ENCODE measurements at places on chromosomes 2 and 18.

DNA sequence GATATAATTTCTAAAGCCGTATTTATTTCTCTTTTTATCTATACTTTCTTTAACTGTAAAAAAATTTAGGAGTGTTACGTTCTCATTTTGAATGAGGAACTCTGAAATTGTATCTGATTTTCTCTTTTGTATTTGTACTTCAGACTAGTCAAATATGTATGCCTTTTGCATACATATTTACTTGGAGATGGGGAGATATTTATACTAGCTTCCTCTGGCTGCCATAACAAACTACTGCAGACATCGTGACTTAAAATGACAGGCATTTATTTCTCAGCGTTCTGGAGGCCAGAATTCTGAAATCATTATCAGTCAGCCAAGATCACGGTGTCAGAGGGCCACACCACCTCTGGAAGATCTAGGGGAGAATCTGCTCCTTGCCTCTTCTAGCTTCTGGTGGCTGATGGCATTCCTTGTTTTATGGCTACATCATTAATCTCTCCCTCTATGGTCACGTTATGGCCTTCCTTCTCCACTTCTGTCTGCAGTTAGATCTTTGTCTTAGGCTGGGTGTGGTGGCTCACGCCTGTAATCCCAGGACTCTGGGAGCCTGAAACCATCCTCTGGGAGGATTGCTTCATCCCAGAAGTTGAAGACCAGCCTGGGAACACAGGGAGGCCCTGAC lies 8.2 kb downstream of the LCLAT1 start:
- DNase-seq: no peak

GRCh38 chr18:51028201-51028805 lies 1.7 kb upstream of the SMAD4 start:
- no peak for DNase-seq

- no peak for DNase-seq
Measured at GRCh38 chr2:71562518-71562917, 109.2 kb downstream of the DYSF start.

- DNase-seq: no peak
Measured at GRCh38 chr2:104932243-104932642, 78.3 kb downstream of the POU3F3 start.

DNA sequence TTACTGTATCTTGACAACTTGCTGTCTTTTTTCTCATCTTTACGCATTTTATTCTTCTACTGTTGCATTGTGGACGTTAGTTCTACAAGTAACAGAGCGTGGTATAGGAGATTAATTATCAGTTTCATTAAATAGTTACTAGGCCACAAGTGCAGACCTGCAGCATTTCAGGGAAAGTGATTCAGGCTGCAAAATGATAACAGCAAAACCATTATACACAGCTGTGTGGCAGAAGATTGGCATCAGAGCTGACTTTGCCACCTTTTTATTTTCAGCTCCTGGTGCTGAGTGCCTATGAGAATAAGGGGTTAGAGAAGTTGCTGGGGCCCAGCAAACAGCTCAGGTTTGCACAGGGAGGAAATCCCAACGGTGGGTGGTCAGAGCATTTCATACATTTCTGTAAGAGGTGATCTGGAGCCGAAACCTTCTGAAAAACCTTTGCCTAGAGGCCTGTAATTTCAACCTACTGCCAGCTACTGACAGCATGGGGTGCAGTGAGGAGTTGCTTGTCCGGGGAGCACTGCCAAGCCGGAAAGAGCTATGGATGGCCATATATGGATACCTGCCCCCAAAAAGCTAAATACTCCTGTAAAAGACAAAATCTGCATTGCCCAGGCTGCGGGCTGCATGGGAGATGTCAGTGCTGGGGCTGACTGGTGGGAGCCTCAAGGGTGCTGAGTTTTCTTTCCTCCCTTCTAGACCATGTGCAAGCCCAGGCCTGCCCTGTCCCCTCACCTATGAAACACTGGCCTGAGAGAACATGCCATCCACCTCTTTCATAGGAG lies 2.7 kb upstream of the CCBE1 start:
- no peak for DNase-seq

DNA sequence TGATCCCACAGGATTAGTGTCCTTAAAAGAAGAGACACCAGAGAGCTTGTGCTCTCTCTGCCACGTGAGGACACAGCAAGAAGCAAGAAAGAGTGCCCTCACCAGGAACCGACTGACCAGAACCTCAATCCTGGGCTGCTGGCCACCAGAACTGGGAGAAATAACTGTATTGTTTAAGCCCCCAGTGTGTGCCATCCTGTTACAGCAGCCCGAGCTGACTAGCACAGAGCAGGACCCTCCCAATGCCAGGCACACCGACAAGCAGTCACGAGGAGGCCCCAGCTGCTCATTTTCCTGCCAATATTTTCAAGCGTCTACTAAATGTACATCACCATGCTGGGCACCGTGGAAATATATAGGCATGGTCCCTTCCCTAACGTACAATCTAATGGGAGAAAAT lies 17.1 kb downstream of the FAM178B start:
- no peak for DNase-seq

DNA sequence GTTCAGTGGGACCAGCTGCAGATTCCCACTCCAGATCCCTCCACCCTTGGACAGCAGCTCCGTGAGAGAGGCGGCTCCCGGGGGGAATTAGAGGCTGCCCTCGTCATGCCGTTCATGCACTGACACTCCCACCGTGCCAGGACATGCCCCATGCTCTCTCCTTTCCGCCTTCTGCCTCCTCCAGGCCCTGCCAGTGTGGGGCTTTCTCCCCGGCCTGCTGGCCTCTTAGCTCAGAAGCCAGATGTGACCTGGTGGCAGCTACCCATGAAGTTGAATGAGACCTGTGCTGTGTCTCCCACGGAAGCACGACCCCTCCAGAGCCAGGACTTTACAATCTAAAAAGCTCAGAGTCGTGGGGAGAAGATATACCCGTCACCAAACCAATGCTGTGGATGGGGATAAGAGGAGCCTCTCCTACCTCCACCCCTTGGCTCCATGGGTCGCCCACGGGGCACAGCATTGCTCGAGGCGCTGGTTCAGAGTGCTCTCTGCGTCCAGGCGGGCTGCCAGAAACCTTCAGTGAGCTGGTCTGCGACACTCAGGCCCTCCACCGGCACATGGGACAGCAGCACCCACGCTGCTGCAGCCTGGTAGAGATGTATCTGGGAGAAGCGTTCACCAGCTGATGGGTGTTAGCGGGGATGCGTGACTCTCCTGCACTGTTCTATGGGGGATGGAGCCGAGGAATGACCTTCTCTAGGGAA lies 111.0 kb upstream of the GPC1 start:
- DNase-seq: no peak

- no peak for DNase-seq
Measured at GRCh38 chr18:42030586-42031182, 75.7 kb downstream of the PIK3C3 start.

DNA sequence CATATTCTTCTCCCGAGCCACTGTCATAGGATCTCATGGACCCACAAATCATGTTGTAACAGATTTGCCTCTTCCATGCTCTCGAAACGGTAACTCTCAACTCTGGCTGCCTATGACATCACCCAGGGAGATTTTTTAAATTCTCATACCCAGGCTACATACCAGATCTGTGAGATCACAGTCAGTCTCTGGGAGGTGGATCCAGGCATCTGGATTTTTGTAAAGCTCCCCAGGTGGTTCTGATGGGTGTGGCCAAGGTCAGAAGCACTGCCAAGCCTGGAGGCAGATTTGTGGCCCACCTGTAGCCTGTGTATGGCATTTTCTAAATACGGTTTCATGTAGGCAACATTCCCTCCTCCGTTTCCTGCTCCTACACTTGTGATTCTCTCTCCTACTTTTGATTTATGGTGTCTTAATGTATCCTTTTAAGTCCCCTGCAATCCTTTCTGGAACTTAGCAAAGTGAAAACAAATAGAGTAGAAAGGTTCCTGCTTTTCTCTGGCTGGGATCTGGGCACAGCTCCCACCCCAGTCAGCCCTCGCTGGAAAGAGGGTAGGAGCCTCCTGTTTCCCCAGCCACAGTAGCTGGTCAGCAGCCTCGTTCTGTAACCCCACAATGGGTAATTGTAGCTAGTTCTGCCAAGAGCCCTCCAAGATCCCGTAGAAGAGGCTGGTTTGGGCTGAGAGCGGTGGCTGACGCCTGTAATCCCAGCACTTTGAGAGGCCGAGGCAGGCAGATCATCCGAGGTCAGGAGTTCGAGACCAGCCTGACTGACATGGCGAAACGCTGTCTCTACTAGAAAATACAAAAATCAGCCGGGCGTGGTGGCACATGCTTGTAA lies 96.2 kb downstream of the KLHL29 start:
- DNase-seq: no peak

- no peak for DNase-seq
Measured at GRCh38 chr2:96877042-96877451, 7.2 kb upstream of the SEMA4C start.

DNA sequence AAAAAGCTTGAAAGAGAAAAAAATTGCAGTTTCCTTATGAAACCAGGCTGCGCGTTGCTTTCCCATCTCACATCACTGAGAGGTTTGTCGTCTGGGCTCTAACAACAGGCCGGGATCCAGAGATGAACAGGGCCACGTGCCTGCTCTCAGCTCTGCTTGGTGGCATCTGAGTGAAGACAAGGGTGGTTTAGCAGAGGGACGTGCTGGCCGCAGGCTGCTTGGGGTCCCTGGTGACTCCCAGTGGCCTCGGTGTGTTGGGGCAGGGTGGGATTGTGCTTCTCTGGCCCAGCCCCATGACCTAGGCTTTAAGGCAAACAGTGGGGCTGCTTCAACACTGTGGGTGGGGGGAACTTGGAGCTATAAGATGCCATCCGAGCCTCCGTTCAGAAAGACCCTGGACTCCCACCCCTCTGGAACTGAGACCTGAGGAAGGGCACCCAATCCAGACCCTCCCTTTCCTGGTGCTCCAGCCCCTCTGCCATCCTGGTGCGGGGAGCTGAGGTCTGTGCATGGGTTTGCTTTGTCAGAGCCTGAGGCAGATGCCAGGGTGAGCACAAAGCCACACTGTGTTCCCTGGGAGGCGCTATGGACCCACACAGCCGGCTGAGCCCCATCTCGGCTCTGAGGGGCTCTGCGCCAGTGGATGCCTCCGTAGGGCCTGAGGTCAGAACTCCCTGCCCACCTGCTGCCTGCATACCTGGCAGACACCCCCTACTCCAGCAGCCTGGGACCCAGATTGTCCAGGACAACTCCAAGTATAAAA lies 18.4 kb upstream of the HPCAL1 start:
- no peak for DNase-seq

DNA sequence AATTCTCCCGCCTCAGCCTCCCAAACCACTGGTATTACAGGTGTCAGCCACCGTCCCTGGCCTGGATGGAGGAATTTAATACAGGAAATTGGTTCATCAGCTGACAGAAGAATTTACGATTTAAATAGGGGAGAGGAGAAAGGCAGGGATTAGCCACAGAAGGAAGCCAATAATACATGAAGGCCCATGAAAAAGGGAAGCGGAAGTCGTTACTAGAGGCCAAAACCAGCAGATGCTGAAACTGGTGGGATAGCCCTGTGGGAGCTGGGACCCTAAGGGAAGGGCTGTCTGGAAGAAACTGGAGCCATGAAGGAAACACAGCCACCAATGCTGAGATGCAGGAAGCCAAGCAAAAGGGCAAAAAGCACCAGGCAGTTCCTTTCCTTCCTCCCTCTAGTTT lies 163.7 kb upstream of the RMP24 start:
- DNase-seq: no peak

GRCh38 chr2:239149501-239149900 lies 251.3 kb downstream of the HDAC4 start:
- no peak for DNase-seq

DNA sequence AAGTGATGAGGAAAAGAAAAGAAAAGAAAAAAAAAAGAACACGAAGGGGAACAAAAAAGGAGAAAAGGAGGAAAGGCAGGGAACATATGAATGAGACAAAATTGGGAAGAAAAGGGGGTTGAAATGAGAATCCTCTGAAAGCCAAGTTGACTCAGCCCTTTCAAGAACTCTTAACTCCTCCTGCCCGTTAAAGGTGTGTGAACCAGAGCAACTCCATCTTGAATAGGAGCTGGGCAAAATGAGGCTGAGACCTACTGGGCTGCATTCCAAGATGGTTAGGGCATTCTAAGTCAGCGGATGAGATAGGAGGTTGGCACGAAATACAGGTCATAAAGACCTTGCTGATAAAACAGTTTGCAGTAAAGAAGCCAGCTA lies 4.0 kb upstream of the POLE4 start:
- no peak for DNase-seq

GRCh38 chr2:81645745-81646301 lies 1341.3 kb upstream of the LRRTM1 start:
- DNase-seq: no peak

DNA sequence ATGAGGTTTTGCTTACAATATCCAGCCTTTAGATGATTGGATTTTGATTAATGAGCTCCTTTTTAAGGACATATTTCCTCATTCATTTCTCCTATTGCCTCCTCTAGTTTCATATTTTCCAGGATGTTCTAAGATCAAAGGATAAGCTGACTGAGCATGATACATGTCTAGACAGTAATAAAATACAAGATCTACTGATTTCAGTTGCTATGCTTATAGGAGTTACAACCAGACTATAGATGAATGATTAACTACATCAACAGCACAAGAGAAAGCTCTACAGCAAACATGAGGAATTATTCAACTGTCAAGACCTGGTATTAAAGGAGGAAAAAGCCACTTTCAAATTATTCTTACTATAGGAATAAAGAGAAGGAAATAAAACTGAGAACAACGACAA lies 85.0 kb upstream of the LINC00305 start:
- no peak for DNase-seq
